ENCODE measurements at places on chromosomes 12 and 14.

GRCh38 chr14:100397005-100397404 lies 73.9 kb downstream of the SLC25A47 start:
- no peak for ATAC-seq

- no peak for ATAC-seq
Measured at GRCh38 chr14:58848365-58848764, 210.6 kb downstream of the DACT1 start.

- ATAC-seq, result no peak
Measured at GRCh38 chr12:26162905-26163304, 32.5 kb upstream of the SSPN start.

DNA sequence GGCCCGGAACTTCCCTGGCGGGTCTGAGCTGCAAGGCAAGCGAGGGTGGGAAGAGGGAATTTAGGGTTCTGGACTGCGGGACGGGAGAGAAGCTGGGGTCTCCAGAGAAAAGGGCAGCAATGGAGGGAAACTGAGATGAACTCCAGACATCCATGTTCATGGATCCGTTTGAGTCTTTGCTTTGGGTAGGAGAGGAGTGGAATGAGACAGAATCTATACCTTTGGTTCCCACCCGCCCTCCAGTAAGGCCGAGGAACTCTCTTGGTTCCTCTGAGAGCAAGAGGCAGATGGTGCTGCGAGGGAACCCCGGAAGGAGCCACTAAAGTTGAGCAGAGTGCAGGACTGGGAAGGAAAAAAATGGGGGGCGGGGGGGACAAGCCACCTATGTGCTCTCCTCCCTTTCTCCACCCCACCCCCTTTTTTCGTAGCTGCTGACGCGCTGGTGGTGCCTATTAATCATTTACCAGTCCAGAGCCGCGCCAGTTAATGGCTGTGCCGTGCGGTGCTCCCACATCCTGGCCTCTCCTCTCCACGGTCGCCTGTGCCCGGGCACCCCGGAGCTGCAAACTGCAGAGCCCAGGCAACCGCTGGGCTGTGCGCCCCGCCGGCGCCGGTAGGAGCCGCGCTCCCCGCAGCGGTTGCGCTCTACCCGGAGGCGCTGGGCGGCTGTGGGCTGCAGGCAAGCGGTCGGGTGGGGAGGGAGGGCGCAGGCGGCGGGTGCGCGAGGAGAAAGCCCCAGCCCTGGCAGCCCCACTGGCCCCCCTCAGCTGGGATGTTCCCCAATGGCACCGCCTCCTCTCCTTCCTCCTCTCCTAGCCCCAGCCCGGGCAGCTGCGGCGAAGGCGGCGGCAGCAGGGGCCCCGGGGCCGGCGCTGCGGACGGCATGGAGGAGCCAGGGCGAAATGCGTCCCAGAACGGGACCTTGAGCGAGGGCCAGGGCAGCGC lies 1.2 kb downstream of the SSTR1 start:
- ATAC-seq, result peak; percentile 23

DNA sequence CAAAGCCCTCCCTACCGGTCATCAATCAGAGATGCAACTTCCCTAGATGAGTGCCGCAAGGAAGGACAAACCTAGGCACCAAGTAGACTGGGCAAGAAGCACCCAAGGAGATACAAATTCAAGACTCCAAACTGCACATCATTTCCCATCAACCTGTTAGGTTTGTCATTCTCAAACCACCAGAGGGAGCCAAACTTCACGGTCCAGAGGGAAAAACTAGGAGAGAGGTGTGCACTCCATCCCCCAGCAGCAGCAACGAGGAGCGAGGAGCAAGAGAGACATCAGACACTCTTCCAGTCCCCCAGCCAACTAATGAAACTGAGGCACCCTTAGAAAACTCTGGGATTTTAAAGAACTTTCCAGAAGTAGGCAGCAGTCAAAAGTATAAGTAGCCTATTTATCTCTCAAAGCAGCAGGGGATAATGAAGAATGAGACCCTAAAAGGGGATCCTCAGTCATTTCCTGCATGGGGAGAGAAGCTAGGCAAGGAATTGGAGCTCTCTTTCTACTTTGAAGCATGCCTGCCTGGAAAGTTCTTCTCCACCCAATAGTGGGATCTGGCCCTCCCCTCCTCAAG lies 37.0 kb upstream of the NT5DC3 start:
- ATAC-seq, result peak; percentile 84
